ENCODE measurements at places on chromosomes 7 and 10.

GRCh38 chr10:116668018-116668417 is 47.3 kb downstream of the PNLIPRP2 start:
- no peak for DNase-seq

GRCh38 chr10:43938810-43939209 is 290.1 kb upstream of the ZNF32 start:
- no peak for DNase-seq

- DNase-seq, result no peak
Measured at GRCh38 chr7:56079450-56080185, 13.1 kb downstream of the PHKG1 start.

- DNase-seq, result no peak
Measured at GRCh38 chr10:106941297-106942034, 223.0 kb downstream of the SORCS1 start.

DNA sequence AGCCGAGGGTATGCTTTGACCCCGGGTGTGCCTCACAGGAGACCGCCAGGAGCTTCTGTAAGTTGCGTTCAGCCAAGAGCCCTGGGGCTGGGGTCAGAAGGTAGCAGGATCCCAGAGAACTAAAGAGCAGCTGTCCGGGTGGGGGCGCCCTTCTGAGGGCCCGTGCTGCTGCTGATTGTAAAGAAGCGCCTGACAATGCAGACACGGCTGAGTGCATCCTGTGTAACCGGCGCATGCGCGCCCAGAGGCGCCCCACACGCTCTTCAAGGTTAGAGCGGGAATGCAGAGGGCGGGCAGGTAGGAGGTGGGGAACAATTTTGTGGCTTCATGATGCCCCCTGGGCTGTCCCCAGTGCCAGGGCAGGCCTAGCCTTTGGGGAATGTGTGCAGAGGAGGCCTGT is 210.2 kb upstream of the CTBP2 start:
- DNase-seq, result no peak

DNA sequence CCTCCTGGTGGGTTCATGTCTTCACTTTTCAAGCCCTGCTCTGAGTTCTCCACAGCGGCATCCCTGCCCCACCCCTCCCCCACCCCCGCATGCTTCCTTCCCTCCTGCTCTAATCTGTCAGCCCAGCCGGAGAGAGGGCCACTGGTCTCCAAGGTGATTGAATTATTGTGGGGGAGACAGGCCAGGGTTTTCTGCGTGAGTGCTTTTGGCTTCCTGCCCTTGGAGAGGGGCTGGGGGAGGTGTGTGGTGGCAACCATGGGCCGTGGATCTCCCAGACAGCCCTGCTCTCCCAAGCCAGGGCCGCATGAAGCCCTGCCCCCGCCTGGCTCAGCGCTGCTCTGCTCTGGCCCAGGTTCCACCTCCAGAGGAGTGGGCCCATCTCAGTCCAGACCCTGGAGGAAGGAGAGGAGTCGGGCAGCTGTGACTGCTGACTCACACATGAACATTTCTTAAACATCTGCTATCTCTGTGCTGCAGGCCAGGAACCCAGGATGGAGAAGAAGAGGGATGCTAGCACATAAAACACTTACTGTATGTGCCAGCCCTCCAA is 109.9 kb downstream of the ZMIZ1 start:
- peak; percentile 60 for DNase-seq

DNA sequence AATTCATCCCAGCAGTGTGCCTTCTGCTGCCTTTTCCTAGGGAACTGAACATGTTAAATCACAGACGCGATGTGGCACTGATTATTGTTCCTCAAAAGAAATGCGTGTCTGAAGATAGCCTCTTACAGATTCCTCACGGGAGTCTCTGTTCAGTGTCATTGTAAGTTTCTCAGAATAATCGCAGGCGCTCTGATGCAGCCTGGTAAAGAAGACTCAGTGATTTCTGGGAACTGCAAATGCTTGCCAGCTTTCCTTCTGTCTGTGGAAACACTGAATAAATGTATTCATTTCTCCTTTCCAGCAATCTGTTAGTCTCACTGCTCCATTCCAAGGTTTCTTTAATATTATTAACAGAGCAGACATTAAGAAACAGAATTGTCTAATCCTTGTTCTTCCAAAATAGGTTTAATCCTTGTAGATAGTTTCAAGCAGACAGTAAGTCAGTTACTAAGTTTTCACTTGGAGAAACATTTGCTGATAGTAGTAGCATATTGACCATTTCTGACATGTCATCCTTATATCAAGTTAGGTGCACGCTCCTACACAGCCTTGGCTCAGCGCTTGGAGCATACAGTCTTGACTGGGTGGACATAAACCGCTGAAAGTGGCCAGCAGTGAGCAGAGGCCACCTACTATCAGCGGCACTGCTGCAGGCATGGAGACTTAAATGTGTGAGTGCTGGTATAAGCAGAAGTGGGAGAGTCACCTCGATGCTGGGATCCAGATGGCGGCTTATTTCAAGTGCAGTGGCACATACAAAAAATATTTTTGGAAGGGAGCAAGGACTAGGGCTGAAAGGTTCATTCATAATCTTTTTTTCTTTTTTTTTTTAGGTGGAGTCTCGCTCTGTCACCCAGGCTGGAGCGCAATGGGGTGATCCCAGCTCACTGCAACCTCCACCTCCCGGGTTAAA is 27.7 kb downstream of the MMRN2 start:
- no peak for DNase-seq

GRCh38 chr7:139043823-139044812 is 8.3 kb upstream of the ZC3HAV1L start:
- DNase-seq, result peak; percentile 71

- DNase-seq, result no peak
Measured at GRCh38 chr7:38518541-38518940, 112.6 kb downstream of the AMPH start.

DNA sequence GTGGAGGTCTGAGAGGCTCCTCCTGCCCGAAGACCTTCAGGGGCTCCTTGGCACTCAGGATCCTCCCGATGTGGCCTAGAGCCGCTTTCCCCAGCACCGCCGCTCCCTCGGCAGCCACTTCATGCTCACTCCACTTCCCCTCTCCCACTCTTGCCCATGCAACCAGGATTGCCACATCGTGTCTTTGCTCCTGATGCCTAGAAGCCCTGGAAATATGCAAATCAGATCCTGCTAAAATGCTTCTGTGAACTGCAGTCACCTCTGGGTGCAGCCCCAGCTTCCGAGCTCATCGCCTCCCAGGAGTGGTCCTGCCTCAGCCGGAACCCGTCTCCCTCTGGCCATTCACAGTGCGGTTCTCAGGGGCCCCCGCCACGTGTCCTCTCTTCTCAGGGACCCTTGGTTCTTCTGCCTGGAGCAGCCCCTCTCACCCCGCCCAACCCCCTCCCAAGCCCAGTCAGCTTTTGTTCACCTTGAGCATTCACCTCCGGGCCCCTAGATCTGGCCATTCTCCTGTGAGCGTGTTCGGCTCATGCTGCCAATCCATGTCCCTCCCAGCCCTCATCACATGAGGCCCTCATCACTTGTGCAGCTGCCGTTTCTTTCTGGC is 175.5 kb downstream of the ADARB2 start:
- DNase-seq, result no peak

DNA sequence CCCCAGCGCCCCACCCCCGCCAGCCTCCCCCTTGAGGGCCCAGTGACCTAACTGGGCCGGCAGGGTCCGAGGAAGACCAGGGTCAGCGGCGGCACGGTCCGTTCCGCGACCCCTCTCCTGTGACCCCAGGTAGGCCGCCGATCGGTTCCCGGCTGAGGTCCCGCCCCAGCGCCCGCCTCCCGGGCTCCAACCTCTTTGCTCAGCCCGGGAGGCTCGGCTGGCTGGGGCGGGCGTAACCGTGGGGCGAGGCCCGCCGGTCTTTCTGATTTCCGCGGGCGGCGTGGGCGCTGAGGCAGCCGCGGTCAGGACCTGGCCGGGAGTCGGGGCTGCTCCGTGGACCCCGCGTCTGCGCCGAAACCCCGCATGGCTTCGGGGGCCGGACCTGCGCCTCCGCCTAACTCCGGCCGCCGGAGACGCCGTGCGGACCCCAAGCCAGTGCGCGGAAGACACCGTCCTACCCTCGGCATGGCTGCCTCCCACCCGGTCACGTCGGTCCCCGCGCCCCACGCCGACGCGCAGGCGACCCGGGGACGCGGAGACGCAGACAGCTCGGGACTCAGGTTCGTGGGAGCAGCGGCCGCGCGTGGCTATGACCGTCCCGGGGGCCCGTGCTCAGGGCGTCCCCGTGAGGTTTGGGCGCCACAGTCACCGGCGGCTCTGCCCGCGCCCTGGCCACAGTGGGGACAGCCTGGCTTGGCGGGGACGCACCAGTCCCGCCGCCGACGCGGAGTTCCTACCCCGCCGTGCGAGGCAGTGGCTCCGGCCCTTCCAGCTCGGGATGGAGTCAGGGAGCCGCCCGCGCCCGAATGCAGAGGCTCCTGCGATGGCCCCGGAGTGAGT is 1.0 kb upstream of the VENTX start:
- DNase-seq, result no peak

- no peak for DNase-seq
Measured at GRCh38 chr7:28292834-28293526, 112.4 kb upstream of the JAZF1 start.

DNA sequence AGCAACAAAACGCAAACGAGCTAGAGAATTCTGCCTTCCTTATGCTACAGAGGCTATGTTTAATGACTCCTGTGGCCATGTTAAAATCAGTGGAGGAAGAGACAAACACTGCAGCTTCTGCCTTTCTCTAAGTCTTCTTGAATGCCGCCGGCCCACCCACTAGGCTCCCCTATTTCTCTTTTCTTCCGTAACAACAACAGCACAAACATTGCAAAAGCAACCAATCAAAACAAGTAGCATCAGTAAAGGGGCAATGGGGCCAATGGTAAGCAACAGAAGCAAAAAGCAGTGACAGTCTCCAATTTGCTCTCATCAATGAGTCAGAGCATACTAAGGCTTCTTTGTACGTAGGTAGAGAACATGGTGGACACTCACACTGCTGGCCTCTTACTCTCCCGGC is 26.8 kb downstream of the DNAJC1 start:
- DNase-seq, result no peak

DNA sequence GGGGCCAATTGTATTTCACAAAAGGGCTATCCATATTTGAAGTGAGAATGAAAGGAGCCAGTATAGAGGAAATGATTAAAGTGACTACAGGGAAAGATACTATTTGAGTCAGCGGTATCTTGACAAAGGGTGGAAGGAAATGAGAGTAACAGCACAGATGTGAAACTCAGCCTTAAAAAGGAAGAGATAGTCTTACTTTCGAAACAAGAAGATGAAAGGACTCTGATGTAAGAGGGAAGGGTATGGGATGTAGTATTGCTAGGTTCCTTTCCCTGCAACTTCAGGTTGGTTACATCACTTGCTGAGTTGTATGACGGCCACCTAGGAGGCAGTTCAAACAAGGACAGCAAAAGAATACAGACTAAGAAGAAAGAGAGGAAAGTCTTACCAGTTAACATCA is 13.7 kb downstream of the CISD1 start:
- no peak for DNase-seq

DNA sequence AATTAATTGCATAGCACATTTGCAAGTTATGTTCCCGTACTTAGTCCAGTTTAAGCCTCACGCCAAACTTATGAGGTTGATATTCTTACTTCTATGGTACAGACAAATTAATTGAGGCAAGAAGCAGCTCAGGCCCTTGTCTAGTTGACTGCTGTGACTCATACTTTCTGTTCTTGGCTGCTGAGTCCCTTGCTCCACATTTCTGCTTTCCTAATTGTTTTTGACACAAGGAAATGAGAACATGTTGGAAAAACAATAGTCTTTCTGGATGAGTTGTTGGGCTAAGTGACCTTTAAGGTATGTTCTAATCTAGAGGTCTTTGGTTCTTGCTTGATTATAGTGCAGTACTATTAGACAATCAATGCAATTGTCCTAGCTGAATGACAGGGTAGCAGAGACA is 331.8 kb downstream of the NRG3 start:
- no peak for DNase-seq

GRCh38 chr7:138603549-138604318 is 97.4 kb downstream of the SVOPL start:
- no peak for DNase-seq

GRCh38 chr7:39650676-39651075 is 27.3 kb downstream of the RALA start:
- DNase-seq, result no peak

DNA sequence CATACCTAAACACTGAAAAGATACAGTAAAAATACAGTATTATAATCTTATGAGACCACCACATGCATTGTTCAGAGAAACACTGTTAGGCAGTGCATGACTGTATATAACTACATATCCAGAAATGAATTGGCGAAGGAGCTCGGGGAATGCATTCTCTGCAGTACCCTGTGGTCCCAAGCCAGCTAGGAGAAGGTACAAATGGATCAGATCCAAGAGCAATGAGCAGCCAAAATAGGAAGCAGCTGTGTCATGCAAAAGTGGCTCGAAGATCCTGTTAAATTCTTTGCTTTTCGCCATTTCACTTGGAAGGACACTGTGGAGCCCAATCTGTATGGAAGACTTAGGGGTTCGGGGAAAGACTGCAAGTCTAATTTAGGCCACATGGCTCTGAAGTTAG is 334.8 kb downstream of the TNS3 start:
- no peak for DNase-seq

GRCh38 chr10:111504376-111504775 is 427.5 kb downstream of the ADRA2A start:
- DNase-seq, result no peak

DNA sequence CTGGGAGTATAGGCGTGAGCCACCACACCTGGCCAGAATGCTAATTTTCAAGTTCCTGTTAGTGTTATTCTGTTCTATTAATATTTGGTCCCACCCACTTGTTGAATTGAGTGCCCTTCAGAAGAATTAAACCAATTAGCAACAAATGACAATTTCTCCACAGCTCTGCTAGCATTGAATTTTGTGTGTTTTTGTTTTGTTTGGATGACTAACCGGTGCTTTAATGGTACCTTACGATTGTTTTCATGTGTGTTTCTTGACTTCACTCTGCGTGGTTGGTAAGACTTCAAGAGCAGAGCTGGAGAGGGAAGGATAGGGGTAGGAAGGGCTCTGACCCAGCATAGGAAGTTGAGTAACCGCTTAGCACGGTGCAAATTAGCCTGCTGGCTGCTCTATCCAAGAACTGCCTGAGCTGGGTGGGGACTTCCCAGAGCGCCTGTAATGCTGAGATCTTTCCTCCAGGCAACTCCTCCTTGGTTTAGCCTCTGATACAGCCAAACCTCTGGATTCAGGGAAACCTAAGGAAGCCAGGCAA is 4.6 kb downstream of the ARPC1B start:
- DNase-seq, result peak; percentile 34

- DNase-seq, result no peak
Measured at GRCh38 chr7:7862393-7862792, 106.2 kb upstream of the GLCCI1 start.

- DNase-seq, result no peak
Measured at GRCh38 chr10:519055-519715, 170.3 kb downstream of the DIP2C start.

- DNase-seq, result no peak
Measured at GRCh38 chr10:112467541-112468075, 20.6 kb downstream of the VTI1A start.

DNA sequence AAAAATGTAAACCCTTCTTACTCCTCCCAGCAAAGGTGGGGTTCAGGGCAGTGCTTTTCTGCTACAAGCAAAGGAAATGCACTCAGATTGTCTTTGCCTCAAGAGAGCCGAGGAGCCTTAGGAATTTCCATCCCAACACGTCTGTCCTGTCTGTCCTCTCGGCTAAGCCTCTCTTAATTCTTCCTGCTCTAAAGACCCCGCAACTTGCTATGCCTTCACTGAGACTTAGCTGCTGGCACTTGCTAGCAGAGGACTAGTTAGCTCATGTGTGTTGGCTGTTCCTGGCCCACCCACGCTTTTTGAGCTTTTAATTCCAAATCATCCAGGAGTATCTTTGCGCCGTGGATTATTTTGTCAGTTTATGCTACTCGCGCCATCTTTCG is 481 bp upstream of the NPM3 start:
- no peak for DNase-seq

- DNase-seq, result no peak
Measured at GRCh38 chr10:42623929-42624328, 14.4 kb downstream of the ZNF33B start.

- DNase-seq, result no peak
Measured at GRCh38 chr7:45566386-45566785, 7.8 kb upstream of the ADCY1 start.

Measured in hematopoietic multipotent progenitor cell treated with erythropoietin and hydrocortisone succinate and interleukin-3 and kit ligand, for 15 days (in vitro differentiated cells).